SK-N-MC (cell line): ENCODE measurements at places on chromosomes 16 and 17.

DNA sequence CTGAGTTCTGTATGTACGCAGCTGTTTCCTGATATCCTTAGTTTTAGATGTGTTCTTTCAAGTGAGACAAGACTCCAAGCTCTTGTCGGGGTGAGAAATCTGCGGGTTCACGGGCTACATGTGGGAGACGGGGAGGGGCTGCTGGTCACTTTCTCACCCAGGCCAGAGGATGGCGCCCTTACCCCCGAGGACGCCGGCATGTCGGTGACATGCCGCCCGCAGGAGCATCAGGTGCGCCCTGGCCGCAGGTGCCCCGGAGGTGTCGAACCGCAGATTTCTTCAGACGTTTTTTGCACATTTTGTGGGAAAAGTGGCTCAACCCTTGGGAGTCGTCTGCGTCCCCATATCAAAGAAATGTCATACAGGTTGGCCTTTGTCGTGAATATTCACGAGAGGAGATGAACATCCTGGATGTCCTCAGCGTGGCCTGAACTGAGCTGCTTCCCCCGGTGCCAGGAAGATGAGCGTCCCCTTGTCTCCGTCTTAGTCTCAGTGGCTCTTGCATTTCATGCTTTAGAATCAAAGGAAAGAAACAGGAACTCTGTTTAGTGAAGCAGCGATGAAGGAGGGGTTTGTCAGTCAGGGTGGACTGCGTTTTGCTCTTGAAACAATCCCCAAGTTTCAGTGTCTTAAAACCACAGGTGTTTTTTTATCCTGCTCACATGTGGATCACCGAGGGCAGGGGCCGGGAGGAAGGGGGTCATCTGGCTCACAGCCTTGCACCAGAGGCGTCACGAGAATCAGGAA is 75.4 kb upstream of the ZNF750 start:
- DNase-seq, result no peak

DNA sequence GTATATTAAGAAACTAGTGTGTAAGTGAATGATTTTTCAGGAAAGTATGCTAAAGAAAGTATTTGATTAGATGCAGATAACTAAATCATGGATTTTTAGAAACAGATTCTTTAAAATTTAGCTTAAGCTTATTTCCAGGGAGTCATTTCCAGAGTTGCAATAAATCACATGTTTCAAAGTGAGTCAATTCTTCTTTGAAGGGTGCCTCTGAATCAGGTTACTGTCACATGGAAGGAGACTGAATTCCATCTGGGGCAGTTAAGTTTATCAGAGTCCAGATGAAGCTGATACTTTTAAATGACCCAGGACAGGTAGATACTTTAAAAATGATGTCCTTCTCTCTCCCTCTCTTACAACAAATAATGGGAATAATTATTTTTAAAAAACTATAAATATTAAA is 5.0 kb downstream of the MFSD11 start:
- DNase-seq, result no peak

DNA sequence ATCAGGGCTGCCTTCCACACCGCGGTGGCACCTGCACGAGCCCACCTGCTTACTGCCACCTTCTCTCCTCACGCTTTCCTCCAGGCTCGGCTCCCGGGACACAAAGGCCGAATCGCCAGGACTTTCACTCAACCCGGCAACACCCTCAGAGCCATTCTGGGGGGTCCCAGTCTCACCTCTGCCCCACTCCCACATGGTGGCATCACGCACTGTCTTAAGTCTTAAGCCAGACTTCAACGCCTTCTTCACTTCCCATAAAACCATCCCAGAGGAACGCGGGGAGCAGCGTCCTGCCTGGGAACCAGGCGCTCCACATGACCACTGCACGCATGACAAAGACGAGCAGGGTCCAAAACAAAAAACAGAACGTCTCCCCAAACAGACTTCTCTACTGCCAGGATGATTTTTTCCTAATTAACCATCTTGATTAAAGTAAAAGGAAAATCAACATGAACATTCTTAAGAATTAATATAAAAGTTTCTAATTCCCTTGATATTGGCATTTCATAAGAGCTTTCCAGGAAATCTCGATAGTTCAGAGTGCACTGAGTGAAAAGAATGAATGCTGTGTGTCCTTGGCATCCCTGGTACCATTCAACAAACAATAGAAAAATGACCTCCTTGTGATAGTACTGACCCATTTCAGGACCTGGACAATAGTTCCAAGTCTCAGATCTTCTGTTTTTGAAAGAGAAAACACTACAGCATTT is 2.6 kb downstream of the CANT1 start:
- DNase-seq, result no peak

DNA sequence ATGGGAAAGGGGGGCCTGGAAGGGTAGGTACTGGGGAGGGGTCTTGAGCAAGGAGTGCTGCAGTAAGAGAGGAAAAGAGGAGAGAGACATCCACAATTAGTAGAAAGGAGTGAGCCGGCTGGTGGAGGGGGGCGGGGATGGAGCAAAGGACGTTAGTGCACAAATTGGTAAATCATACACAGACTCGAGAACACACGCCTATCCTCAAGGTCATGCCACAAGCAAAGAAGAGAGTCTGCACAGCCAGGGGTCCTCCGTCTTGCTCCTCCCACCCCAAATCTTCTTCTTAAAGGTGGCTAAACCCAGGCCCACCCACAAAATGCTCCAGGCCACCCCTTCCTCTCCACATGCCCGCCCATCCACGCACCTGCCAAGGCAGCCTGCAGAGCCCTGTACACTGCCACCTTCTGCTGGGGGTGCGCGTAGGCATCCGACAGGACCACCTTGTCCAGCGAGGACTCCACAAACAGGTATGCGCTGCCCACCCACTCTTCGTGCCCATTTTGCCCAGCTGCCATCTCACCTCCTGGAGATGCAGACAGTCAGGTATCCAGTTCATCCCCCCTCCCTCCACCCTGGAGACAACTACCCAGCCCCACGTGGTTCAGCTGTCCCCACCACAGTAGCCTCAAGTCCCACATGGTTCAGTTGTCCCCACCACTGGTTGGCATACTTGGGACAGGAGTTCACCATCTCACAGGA is 3.4 kb downstream of the TRADD start:
- no peak for DNase-seq

DNA sequence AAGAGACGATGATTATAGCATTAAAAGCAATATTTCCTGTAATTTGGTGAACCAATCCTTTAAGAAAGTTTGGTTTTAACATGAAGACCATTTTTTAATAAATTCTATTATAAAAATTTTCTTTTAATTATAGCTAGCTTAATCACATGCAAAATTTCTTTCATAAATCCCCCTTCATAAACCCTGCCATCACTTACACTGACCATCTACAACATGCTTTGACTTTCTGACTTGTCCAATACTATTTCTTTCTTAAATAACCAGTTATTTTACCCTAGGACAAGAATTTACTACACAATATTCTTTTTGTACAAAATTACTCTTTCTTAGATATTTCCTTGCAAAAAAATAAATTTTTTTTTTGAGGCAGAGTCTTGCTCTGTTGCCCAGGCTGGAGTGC is 1334.8 kb downstream of the CDH11 start:
- no peak for DNase-seq

DNA sequence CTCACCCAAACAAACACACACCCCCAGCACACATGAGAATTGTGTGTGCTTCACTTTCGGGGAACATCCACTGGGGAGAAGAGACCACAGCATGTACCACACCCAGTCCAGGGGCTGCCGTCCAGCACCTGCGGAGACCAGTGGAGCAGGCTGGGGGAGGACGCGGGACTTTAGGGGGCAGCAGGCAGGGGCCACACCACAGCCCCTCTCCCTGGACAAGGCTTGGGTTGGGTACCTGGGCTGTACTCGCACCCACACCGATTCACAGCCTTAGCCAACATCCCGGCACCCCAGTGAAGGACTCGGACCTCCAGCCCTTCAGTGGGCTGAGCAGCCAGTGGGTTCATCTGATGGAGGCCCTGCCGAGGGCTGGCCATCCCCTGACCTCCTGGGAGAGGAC is 63.3 kb downstream of the RBFOX3 start:
- DNase-seq, result no peak

DNA sequence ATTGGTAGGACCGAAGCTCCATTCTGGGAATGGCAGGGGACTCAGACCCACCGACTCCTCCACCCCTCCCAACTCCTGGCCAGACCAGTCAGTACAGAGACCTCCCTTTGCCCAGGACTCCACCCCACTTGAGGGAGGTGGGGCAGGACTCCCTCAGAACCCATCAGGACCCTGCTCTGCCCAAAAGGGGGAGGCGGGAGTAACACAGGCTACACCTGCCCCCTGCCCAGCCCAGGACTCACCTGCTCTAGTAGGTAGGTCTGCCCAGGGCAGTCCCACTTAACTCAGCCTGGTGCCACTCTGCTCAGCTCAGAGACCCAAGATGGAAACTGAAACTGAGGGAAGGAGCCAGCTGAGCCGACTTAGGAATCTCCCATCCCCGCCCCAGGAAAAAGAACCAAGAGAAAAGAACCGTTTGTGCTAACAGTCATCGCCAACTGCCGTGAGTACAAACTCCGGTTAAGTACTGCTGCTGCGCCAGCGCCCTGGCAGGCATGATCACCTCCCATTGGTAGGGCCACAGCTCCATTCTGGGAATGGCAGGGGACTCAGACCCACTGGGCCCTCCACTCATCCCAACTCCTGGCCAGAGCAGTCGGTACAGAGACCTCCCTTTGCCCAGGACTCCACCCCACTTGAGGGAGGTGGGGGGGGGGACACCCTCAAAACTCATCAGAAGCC is 503 bp downstream of the DHX58 start:
- DNase-seq, result no peak

GRCh38 chr17:38453951-38454421 is 25.7 kb downstream of the ARHGAP23 start:
- no peak for DNase-seq

DNA sequence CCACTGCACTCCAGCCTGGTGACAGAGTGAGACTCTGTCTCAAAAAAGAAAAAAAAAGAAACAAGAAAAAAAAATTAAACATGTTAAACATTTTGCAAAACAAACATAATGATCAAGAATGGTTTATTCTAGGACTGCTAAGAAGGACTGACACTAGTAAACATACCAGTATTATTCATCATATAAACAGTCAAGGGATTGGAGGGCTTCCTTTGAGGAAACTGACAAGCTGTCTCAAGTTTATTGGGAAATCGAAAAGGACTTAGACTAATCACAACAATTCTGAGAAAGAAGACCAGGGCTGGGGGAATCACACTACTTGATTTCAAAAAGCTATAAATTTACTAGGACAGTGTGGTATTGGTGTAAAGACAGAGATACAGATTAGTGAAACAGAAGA is 75.5 kb downstream of the MYH10 start:
- DNase-seq, result no peak

- no peak for DNase-seq
Observed at GRCh38 chr17:39716879-39717536, 13.3 kb downstream of the MIEN1 start.

GRCh38 chr17:37743875-37744632 is 805 bp downstream of the HNF1B start:
- no peak for DNase-seq

GRCh38 chr16:85462714-85463611 is 150.2 kb upstream of the GSE1 start:
- DNase-seq, result no peak
